ENCODE measurements at places on chromosomes 7 and 10.

GRCh38 chr10:63128443-63128842 is 4.7 kb upstream of the NRBF2 start:
- DNase-seq: no peak

DNA sequence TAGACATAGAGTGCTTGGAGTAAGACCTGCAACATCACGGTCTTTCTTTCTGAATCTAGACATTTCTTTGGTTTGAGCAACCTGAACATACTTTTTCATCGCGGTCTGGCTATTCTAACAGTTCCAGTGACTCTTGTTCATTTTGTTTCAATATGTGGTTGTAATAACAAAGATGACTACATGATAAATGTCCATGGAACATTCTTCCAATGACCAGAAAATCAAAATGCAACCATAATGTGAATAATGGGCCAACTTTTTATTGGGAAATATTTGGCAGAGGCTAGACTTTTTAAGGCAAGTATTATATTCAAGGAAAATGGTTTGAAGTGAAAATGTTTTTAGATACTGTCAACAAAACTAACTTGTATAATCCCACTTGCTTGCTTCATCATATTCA is 282.5 kb downstream of the INHBA start:
- DNase-seq: no peak

- DNase-seq: no peak
Measured at GRCh38 chr10:130493021-130493420, 356.8 kb downstream of the GLRX3 start.

DNA sequence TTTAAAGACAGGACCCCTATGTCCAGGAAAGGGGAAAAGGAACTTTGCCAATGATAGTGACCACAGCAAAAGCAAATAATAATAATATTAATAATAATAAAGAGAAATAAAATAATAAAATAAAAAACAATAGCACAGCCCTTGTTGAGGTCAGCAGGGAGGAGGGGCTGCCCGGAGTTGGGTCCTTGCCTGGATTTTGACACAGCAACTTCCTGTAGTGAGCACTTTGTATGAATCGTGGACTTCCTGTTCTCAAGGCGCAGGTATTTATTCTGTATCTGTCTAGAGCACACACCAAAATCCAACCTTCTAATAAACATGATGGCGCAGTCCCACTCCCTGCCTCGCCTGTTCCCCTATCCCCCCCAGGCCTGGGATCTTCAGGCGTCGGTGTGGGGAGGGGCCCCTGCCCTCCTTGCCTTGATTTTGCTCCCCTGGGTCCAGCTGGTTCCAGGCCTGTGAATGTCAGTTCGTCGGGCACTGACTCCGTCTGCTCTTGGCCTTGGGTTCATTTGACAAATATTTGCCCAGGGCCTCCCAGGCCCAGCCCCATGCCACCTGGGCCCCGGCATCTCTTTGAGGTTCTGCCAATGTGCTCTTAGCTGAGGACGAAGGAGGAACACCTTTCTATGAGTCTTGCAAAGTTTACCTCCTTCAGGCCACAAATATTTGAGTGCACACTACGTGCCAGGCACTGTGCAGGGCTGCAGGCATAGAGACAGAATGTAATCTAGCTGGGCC is 13.9 kb downstream of the TRIM8 start:
- DNase-seq: no peak

- DNase-seq: no peak
Measured at GRCh38 chr10:3868271-3868664, 83.3 kb upstream of the KLF6 start.

DNA sequence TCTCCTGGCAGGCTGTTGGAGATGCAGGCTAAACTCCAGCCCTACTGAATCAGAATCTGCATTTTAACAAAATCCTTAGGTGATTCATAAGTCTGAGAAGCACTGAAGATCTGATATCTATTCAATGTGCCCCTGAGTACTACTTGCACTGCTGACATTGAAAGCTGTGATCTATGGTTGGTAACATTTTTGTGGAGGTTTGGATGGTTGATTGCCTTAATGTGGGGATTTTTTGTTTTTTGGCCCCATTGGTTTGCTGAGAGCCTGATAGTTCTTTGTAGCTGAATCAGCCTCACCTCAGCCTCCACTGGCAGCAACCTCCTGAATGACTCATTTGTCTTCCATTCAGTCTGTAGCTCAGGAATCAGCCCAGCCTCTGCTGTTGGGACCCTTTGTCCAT is 14.7 kb upstream of the LRRN3 start:
- no peak for DNase-seq

DNA sequence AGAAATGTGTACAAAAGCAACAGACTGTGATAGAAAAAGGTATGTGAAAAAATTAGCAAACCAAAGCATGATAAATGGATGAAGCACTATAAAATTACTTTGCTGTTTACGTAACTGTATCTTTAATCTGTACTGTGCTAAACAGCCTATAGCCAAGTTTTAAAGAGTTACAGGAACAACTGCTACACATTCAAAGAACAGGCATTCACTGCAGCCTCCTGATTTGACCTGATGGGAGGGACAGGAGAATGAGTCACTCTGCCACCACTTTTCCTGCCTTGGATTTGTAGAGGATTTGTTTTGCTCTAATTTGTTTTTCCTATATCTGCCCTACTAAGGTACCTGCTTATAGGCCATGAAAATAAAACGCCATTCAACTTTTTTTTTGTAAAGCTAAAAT is 116.1 kb downstream of the FANK1 start:
- DNase-seq: no peak

DNA sequence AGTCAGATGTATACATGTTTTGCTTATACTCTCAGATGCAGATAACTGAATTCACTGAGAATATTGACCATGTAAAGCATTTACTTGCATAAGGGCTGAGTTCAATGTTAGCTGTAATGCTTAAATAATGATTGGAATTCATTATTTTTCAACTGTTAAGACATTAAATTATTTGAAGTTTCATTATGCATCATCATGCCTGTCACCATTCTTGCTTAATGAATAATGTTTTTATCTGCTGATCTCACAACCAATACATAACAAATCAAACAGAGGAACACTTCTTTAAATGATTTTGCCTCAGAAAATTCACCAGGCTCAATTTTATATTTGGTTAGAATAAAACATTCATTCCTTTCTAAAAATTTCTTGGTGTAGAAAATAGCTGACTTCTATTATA is 233.4 kb downstream of the GPR37 start:
- no peak for DNase-seq

DNA sequence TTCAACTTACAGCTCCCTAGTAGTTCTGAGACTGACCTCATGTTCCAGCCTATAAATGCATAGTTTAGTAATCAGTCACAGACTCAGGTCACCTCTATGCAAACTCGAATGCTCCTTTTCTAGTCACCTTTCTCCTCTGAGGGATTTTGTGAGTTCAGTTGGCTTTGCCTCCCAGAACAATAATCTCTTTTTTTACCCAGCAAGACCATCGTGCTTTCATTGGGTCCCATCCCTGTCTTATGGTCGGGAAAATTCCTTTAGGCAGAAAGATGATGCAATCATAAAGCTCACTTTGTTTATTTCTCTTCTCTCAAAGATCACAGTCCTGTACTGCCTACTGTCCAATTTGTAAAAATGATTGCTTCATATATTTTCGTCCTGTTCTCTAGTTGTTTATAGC is 38.4 kb downstream of the TWIST1 start:
- no peak for DNase-seq

DNA sequence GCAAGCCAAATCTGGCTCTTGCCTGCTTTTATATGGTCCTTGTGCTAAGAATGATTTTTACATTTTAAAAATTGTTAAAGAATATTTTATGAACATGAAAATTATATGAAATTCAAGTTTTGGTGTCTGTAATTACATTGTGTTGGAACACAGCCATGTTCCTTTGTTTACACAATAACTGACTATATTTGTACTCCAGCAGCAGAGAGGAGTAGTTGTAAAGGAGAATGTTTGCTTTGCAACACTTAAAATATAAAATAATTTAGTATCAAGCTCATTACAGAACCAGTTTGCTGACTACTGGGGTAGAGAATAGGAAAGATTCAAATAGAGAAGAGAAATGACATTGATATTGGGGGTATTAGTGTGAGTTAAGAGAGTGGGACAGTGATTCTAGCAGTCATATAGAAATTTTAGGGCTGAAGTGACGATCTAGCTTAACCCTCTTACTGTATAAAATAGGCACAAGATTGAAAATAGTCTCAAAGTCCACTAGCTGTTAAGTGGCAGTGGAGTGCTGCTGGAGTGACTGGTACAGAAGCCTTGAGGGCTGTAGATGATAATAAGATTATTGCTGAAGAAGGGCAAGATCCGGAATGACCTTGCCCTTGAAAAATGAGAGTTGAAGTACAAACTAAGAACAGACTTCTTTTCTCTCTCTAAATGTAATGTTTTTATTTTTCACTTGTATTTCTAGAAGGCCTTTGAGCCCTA is 28.2 kb downstream of the SGPL1 start:
- DNase-seq: no peak

GRCh38 chr10:113879691-113880090 is 25.2 kb downstream of the NHLRC2 start:
- no peak for DNase-seq

DNA sequence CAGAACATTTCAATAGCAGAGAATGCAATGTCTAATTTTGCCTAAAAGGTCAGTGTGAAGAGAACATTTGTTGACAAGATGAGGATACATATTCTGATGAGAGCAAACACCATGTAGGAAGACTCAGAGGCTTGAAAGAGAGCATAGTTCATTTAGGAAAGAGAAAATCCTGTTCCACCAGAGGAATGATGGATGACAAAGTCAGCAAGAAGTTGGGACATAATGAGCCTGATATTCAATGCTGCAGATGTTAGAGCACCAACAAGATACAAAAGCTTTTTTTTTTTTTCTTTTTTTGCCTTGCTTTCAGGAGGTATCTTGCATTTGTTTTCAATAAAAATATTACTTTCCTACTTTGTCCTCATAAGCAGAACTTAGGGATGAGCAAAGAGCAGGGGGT is 952.0 kb upstream of the C7orf33 start:
- no peak for DNase-seq

GRCh38 chr7:112757337-112757736 is 32.9 kb downstream of the TMEM168 start:
- DNase-seq: no peak

- no peak for DNase-seq
Measured at GRCh38 chr7:120741371-120742042, 116.4 kb downstream of the TSPAN12 start.

- DNase-seq: no peak
Measured at GRCh38 chr7:100367251-100367620, 6.1 kb upstream of the PILRA start.

DNA sequence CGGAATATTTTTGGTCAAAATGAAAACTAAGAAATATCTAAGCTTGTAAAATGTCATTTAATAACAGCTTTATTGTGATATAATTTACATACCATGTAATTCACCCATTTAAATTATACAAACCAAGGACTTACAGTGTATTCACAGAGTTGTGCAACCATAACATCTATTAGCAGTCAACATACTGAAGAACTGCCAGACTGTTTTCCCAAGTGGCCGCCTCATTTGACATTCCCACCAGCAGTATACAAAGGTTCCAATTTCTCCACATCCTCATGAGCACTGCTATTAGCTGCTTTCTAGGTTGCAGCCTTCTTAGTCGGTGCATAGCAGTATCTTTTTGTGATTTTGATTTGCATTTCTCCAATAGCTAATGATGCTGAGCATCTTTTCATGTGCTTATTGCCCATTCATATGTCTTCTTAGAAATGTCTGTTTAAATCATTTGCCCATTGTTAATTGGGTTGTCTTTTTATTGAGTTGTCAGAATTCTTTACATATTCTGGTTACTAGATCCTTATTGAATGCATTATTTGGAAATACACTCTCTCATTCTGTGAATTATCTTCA is 153.0 kb upstream of the FGFR2 start:
- DNase-seq: no peak

DNA sequence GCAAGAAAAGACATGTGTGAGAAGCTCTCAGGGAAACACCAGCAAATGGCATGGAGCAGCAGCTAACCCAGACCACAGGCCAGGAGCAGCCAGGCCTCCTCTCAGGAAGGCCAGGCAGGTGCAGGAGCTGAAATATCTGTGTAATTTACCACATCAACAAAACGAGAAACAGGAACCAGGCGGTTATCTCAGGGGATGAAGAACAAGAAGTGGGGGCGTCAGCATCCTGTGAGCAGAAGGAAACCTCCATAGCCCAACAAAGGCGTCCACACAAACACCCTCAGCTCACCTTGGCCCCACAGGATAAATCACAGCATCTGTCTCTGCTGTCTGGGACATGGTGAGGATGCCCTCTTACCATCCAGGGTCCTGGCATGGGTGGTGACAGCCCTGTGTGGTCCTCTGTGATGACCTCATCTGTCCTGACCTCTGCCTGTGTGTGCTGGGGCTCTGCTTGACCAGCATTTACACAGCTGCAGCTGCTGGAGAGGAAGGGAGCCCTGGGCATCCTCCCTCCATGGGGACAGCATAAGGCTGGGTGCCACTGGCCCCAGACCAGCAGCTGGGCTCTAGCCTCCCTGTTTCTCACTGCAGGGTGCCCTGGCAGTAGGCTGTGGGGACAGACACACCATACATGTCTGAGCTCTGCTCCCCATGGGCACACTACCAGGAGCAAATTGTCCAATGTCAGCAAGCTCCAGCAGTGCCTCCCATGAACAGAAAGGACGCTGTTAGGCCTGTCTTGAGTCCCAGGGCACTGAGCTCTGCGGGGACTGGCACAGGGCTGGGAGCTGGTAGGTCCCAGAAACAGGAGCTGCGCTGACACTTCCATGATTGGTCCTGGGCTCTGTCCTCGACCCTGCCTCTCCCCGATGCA is 34.6 kb downstream of the ANXA8 start:
- no peak for DNase-seq

DNA sequence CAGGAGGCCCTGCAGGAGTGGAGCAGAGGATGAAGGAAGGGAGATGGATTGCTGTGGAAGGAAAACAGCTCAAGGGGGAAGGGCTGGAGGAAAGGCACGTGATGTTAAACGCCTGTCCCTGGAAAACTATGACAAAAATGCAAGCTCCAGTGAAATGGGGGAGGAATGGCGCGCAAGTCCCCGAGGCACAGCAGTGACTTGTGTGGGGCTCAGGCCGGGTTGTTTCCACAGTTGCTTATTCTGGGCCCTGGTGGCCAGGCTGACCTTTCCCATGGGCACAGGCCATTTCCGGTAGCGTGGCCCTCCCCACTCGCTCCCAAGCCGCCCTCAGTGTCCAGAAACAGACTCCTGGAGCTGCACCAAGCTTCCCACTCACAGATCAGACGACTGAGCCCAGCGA is 68.1 kb upstream of the PDGFA start:
- no peak for DNase-seq

GRCh38 chr10:101724446-101724845 is 29.5 kb upstream of the FBXW4 start:
- no peak for DNase-seq

GRCh38 chr10:17263580-17263979 is 35.5 kb downstream of the VIM start:
- DNase-seq: no peak

DNA sequence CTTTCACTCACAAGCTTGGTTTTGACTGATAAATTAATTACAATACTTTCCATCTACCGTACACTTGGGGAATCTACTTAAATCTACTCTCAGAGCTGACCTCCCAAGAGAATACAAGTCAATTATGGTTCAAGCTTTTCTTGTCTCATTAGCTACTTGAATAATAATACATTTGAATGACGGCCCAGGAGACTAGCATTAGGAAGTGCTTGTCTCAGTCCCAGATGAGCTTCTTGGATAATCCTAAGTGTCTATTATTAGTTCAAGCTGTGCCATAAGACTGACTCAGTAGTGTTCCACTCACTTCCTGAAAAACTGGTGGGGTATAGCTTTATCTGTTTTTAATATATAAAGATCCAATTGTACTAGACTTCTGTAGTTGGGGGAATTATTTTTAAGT is 100.2 kb downstream of the GNAT3 start:
- DNase-seq: no peak

GRCh38 chr10:7297094-7297493 is 113.7 kb downstream of the SFMBT2 start:
- DNase-seq: no peak
